ENCODE measurements at places on chromosomes 7 and 10.

DNA sequence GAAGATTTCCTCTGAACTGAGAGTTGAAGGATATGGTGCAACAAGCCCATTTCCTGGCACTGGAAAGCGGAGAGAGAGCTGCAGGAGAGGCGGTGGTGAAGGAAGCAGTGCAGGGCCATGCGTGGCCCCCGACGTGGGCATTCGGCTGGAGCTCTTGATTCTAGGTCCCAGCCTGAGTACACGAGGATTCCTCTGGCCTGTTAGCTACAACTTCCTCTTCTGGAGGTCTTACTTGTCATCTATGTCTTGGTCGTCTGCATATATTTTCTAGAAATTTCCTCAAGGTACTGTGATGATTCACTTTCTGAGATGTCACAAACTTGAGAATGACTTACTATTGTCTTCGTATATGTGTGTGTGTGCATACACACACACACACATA is 59.2 kb upstream of the JAZF1 start:
- DNase-seq = no peak

DNA sequence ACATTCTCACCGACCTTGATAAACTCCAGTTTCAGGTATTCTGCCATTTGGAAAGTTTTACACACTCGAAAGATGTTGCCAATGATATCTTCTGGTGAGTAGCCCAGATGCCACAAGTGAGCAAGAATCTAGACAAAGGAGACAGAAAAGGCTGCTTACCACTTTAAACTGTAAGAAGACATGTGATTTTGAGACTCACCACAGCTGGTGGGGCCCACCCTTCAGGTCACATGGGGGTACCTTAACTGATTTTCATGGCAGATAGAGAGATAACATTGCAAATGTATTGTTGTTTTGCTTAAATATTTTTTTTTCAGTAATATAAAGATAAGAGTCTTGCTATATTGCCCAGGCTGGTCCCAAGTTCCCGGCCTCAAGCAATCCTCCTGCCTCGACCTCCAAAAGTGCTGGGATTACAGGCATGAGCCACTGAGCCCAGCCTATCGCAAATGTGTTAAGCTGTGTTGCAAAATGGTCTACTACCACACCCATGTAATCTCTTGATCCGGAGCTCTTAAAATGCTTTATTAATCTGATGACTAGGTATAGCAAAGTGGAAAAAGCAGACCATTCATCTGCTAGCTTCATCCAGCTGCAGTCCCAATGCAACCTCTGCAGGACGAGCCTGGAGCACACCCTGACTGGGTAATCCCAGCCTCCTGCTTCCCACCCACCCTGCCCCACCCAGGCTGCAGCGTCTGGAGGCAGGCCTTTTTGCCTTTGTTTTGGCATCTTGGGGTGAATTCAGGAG is 18.5 kb downstream of the RFC2 start:
- no peak for DNase-seq

DNA sequence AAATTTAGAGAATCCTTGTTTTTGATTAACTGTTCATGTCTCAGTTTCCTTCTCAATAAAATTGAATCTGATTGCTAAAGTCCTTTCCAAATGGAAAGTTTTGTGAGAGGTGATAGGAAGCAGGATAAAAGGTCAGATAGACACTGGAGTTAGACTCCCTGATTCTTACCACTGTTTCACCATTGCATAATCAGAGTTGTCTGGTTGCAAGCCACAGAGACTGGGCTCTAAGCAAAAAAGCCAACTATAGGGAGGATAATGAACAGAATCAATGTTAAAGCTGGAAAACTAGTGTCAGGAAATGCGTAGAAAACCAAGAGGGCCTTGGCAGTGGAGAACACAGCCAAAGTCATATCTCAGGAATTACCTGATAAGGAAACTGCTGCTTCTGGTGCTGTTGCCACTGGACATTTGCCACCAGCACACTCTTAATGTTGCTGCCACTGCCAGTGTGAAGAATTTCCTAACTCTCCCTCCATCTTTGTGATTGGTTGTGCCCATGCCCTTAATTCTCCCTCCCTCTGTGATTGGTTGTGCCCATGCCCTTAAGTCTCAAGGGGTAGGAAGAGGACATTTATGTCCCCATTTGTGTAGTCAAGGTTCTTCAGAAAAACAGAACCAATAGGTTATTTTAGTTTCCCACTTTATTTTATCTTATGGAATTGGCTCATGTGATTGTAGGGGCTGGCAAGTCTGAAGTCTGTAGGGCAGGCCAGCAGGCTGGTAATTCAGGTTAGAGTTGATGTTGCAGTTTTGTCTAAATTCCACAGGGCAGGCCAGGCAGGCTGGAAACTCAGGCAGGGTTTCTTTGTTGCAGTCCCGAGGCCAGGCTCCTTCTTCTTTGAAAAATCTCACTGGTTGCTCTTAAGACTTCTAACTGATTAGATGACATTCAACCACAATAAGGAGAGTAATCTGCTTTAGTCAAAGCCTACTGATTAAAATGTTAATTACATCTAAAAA is 639.0 kb downstream of the REEP3 start:
- DNase-seq = no peak

DNA sequence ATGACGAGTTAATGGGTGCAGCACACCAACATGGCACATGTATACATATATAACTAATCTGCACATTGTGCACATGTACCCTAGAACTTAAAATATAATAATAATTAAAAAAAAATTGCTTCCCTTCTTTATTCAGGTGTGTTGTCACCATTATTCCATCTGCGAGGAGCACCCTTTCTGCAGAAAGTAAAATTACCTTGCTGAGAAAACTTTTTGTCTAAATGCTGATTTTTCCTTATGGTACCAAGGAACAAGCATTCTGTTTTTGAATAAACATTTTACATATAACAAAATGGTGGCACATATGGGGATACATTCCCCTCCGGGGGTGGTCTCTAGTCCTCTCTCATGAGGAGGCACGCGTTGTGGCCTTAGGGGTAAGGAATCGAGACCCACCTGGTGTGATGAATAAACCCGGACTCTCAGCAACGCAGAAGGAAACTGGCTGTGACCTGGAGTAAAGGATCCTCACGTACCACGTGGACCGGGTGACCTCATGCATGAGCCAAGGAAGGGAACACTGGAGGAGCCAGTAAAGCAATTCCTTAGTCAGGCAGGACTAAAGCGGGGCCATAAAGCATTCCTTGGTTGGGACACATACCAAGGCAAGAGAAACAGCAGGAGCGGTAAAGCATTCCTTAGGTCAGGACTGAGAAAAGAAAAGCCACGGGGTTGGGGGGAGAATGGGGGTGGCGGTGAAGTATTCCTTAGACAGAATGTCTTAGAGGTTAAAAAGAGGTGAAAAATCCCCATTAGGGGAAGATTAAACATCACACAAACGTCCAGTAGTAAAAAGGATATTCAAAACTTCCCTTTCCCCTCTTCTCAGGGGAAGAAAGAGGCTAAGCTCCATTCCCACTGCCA is 20.8 kb upstream of the OPTN start:
- DNase-seq = no peak

DNA sequence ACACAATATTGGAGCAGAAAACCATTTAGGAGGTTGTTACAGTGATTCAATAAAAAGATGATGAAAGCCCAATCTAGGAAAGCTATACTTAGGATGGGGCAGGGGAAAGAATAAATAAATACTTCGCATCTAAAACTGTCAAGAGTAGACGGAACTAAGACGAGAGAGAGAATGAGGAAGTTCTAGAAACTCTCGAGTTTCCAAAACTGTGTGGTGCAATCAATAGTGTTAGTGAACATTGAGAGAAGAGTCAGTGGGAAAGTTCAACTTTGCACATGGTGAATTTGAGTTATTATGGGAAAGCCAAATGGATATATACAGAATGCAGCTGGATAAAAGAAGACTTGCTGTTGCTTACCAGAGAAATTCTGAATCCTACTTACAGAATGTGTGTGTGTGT is 133.8 kb upstream of the MEOX2 start:
- no peak for DNase-seq

DNA sequence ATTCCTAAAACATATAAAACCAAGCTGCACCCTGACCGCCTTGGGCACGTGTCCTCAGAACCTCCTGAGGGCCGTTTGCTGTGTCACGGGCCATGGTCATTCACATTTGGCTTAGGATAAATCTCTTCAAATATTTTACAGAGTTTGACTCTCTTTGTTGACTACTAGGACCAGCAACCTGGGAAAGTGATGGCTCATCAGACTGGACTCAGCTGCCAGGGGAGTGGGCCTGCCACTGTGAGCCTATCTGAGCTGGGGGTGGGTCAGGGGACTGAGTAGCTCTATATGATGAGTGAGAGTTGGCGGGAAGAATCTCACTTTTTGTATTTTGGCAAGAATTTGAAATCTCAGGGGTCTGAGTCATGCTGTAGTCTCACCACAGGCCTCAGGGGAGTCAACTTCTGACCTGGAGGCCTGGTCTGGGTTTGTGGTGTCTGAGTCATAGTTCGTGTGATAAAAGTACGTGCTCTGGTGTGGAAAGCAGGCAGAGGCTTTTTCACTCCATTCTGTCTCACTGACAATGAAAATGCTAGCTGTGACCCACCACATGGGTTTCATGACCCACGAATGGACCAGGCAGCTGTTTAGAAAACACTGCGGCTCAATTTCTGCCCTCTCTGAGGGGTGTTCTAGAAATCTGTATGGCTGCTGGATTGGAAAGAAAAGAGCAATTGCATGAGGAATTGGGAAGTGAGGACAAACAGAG is 4.2 kb upstream of the UPP1 start:
- peak; percentile 50 for DNase-seq

GRCh38 chr10:103966671-103967447 is at the start of gene SLK:
SLK (plus strand) TSS chr10:103967140; CDS start chr10:103967746, 606 bp downstream.
- peak; percentile 80 for DNase-seq

DNA sequence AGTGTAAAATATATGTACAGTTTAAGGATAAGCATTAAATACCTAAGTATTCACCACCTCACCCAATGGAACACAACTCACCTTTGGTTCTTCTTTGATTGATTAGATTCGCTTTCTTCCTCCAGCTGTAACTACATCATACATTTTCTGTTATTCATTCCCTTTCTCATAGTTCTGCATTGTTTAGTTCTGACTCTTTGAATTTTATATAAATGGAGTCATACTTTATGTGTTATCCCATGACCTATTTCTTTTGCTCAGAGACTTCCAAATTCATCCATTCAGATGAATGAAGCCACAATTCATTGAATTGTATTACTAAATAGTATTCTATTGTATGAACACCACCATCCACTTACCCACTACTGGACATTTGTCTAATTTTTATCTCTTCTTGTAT is 12.3 kb downstream of the THNSL1 start:
- DNase-seq = no peak

GRCh38 chr10:98959379-98959778 is 276.3 kb downstream of the HPSE2 start:
- no peak for DNase-seq

- DNase-seq = no peak
Measured at GRCh38 chr7:29483219-29484104, 80.2 kb upstream of the PRR15 start.

DNA sequence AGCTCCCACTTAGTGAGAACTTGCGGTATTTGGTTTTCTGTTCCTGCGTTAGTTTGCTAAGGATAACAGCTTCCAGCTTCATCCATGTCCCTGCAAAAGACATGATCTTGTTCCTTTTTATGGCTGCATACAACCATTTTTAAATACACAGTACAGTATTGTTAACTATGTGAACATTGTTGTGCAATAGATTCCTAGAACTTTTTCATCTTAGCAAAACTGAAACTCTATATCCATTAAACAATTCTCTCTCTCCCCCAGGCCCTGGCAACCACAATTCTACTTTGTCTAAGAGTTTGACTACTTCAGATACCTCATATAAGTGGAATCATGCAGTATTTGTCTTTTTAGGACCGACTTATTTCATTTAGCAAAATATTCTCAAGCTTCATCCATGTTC is 72.4 kb upstream of the CAPZA2 start:
- no peak for DNase-seq

- DNase-seq = no peak
Measured at GRCh38 chr10:29304264-29304994, 15.6 kb downstream of the LYZL1 start.

- no peak for DNase-seq
Measured at GRCh38 chr7:155064186-155064585, 5.9 kb upstream of the HTR5A start.

DNA sequence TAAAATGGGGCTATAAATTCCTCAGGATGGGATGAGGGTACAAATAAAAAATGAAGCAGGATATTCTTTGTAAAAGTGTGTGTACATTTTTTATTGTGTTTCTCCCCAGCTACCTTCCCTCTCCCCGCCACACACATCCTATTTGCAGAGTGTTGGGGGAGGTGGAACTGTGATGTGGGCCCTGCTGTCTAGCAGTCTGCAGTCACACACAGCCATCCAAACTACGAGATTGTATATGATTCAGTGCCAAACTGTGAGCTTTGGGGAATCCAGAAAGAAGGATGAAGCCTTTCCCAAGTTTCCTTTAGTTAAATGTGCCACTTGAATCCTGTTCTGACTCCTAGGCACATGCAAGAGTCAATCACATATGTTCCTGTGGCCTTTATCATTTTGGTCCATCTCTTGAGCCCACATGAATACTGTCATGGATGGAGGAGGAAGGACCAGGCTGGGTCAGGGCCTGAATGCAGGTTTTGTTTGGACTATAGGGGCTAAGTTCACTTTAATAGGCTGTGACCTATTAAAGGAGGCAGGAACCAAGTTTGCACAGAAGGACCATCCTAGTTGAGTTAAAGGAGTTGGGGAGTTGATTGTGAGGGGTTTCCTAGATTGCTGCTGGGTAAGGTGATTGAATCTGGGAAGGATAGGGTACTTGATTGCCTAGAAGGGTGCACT is 1.1 kb upstream of the SEMA4G start:
- DNase-seq = no peak

DNA sequence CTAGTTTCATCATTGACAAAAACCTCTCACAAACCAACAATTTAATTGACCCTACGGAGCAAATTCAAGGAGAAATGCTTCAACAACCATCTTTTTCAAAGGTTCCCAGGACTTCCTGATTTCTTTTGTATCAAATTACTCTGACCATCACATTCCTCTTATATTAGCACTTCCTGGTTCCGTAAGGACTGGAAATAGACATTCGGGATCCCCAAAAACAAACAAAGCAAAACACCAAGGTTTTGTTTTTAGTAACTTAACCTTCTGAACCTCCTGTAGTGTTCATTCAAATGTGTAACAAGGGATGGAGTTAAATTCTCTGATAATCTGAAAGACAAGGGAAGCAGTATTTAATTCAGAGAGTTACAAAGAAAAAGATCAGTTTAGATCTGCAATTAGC is 387.6 kb upstream of the NRP1 start:
- DNase-seq = no peak

DNA sequence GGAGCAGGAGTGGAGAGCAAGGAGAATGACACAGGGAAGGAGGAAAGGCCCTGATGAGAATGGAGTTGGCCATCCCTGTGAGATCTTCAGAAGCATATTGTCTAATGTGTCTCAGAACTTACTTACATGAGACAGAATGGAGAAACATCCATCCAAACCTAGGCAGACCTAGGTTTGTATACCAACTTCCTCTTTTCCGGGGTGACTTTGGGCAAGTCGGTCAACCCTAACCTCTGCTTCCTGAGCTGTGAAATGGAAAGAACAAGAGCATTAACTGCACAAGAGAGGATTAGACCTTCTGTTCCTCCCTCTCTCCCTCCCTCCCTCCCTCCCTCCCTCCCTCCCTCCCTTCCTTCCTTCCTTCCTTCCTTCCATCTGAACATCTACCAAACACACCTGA is 4.5 kb downstream of the GHRHR start:
- DNase-seq = no peak
